ENCODE measurements at places on chromosomes 6 and 20. TPM values are rescaled to one million over a fixed set of nuclear protein-coding genes. Genes with fewer than 3 reads are reported as not detected.

DNA sequence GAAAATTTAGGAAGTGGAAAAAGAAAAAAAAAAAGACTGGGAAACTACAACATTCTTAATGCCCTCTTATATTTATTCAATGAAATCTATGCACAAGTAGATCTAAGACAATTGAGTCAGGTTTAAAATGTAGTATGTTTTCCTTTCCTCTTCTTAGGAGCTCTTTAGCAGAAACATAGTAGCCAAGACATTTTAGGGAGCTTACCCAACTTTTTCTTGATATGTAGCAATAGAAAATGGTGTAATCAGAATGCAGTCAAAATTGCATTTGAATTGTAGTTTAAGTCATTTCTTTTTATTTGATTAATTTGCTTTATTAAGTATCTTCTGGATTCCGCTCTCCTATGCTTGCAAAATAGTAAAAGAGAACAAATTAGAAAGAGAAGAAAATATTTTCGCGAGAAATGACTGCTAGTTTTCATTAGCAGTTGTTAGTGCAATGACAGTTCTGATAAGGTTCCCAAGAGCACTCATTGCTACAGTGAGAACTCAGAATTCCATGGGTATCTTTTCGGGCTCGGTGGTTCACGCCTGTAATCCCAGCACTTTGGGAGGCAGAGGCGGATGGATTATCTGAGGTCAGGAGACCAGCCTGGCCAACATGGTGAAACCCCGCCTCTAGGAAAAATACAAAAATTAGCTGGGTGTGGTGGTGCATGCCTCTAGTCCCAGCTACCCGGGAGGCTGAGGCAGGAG lies 52.2 kb downstream of the JARID2 start:
- H3K27me3 ChIP-seq = 0 out of 2 replicates have a peak, but pooled peaks cover 2% of the 10 kb centered on the region
- peaks cover 33% of the 10 kb centered on the region for H3K4me1 ChIP-seq
- DNase-seq = no peak
- no peak overlapping the region for H3K27ac ChIP-seq
- H3K36me3 ChIP-seq = no peaks in the 10 kb centered on the region
- no peak overlapping the region for H3K4me3 ChIP-seq

DNA sequence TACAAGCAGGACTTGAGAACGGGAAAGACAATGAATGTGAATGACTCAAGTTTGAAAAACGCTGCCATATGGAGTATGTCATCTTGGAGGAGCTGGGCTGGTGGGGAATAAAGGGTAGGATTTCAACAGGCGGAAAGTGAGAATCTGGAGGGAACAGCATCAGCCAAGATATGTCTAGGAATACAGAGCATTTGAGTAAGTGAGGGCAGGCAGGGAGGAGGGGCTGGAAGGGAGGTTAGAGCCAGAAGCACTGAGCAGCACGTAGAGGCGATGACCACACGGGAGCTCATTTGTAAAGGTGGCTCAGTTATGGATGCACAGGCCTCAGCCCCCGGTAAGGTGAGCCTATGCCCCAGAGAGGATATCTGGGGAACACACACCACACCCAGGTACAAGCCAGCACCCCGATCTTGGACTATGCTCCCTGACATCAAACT lies 115.1 kb downstream of the ZMYND8 start:
- peak; percentile 73 for DNase-seq
- no peak overlapping the region for H3K4me3 ChIP-seq
- no peaks in the 10 kb centered on the region for H3K27me3 ChIP-seq

- DNase-seq = no peak
- H3K27me3 ChIP-seq = no peaks in the 10 kb centered on the region
- no peaks in the 10 kb centered on the region for H3K36me3 ChIP-seq
Measured at GRCh38 chr20:20277894-20278335, 90.0 kb upstream of the INSM1 start.

DNA sequence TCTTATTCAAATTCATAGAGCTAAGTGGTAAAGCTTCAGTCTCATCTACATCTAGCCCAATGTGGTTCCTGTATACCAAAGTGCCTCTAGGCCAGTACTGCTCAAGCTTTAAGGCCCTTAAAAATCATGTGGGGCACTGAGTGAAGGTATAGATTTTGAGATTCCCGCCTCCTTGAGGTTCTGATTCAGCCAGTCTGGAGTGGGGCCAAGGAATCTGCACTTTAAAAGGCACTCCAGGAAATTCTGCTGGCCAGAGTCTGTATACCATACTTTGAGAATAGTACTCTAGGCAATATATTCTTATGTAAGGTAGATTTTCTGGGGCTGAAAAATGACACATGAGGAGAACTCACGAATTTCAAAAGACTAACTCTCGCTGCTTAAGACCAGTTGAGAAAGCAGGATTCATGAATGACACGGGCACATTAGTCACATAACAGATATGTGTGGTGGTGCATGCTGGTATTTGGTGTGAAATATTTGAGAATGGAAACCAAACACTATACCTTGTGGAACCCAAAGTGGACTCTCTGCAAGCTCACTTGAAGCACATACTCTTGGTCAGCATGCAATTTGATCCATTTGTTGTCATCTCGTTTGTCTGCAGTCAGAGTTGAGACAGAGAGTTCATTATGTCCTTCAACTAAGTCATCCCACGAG lies 47.6 kb upstream of the SIM1 start:
- DNase-seq = no peak
- H3K27me3 ChIP-seq = no peaks in the 10 kb centered on the region
- peak overlapping the region; percentile 17 for H3K27ac ChIP-seq

DNA sequence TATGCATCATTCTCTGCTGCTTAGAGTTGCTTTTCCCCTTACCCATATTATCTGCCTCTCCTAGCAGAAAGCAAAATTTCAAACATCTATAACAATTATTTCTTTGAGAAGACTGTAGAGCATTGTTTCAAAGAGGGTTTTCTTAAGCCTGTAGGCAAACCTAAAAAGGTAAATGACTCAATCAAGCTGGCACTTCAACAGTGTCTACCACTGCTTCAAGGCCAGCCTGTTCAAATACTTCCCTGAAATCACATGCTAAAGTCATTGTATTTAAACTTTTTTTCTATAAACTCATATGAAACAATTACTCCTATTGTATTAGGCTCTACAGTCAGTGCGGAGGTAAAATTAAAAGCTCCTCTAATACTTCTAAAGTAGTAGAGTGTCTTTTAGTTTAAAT lies 87.1 kb downstream of the OGFRL1 start:
- H3K27ac ChIP-seq = no peak overlapping the region
- no peaks in the 10 kb centered on the region for H3K27me3 ChIP-seq
- H3K4me1 ChIP-seq = no peaks in the 10 kb centered on the region

DNA sequence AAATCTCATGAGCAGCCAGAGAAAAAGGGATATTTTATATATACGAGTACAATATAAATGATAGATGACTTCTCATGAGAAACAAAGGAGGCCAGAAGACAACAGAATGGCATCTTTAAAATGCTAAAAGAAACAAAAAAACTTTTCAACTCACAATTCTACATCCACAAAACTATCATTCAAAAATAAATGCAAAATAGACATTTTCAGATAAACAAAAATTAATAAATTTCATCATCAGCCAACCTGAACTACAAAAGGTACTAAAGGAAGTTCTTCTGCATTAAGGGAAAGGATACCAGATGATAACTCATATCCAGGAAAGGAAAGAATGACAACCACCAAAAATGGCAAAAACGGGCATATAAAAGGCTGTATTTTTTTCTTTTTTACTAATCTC lies 27.9 kb upstream of the ANKRD60 start:
- no peaks in the 10 kb centered on the region for H3K36me3 ChIP-seq
- no peak for DNase-seq
- no peak overlapping the region for H3K4me3 ChIP-seq
- H3K4me1 ChIP-seq = peaks cover 16% of the 10 kb centered on the region

MUC22 gene
- not detected for total RNA-seq

- no peak overlapping the region for H3K4me3 ChIP-seq
- H3K27me3 ChIP-seq = peaks cover 18% of the 10 kb centered on the region
- H3K36me3 ChIP-seq = no peaks in the 10 kb centered on the region
- H3K27ac ChIP-seq = no peak overlapping the region
- no peak for DNase-seq
- no peaks in the 10 kb centered on the region for H3K4me1 ChIP-seq
Measured at GRCh38 chr20:588476-588875, 21.6 kb downstream of the TCF15 start.

- H3K4me1 ChIP-seq = no peaks in the 10 kb centered on the region
- H3K27me3 ChIP-seq = no peaks in the 10 kb centered on the region
- DNase-seq = peak; percentile 18
- no peak overlapping the region for H3K27ac ChIP-seq
- no peak overlapping the region for H3K4me3 ChIP-seq
Measured at GRCh38 chr20:19026121-19026878, 186.1 kb upstream of the SLC24A3 start.

CNR1 gene
- 0.24 TPM for total RNA-seq

GRCh38 chr20:50810842-50811241 lies 16.0 kb downstream of the BCAS4 start:
- DNase-seq = no peak
- H3K36me3 ChIP-seq = no peaks in the 10 kb centered on the region
- H3K27me3 ChIP-seq = no peaks in the 10 kb centered on the region

MAPK13 gene
- total RNA-seq = not detected

LGSN gene
- total RNA-seq = not detected

DNA sequence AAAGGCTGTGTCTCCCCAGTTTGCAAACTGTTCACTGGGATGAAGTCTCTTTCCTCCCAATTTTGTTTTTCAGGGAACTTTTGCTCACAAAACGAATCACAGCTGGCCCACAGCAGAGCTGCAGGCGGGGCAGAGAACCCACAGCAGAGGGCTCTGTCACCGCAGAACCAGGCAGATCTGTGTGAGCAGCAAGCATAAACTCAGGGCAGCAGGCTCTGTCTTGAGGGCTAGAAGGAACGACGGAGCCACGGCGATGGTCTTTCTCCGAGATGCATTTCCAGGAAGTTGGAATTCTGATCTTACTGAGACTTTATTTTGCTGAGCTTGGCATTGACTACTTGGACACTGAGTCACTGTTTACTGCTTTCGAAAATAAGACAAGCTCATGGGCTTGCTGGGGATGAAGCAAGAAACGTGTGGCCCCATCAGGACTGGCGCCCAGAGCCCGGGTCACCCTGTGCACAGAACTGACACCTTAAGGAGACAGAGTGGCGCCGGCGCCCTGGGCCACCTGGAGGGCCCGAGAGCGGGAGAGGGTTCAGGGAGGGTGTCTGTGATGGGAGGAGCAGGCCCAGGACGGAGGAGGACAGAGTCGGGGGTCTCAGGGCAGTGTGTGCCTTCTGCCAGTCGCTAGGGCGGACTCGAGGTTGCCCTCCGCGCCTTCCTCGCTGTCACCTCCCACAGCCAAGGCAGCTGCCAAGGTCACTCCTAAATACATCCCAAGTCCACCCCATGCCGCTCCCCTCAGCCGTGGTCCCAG lies 106.3 kb upstream of the NXT1 start:
- H3K36me3 ChIP-seq = no peaks in the 10 kb centered on the region
- H3K27ac ChIP-seq = peak overlapping the region; percentile 60
- peak; percentile 56 for DNase-seq
- peaks cover 34% of the 10 kb centered on the region for H3K4me1 ChIP-seq
- no peaks in the 10 kb centered on the region for H3K27me3 ChIP-seq

IDH3B gene
- 211 TPM for total RNA-seq

DNA sequence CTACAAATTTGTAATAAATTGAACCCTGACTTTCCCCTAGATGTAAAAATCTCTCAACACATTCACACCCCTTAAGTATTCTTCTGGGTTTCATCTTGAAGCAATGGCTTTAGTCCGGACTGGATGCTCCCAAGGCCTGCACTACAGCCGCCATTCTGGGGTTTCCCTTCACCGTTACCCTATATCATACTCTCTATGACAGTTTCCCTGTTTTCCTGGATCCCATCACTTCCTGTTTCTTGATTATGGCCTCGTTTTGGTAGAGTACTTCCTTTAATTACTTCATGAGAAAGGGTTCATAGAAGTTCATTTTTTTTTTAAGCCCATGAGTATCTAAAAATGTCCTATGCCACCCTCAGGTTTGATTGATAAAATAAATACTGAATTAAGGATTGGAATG lies 11.7 kb downstream of the FIG4 start:
- H3K4me3 ChIP-seq = no peak overlapping the region
- H3K36me3 ChIP-seq = no peaks in the 10 kb centered on the region
- no peak overlapping the region for H3K27ac ChIP-seq
- no peak for DNase-seq
- no peaks in the 10 kb centered on the region for H3K4me1 ChIP-seq

GRCh38 chr6:11613858-11614257 lies 76.3 kb downstream of the TMEM170B start:
- H3K36me3 ChIP-seq = peaks cover 4% of the 10 kb centered on the region
- peak overlapping the region; percentile 99 for H3K27ac ChIP-seq
- peaks cover 66% of the 10 kb centered on the region for H3K4me1 ChIP-seq
- peak; percentile 90 for DNase-seq
- H3K4me3 ChIP-seq = no peak overlapping the region
- H3K27me3 ChIP-seq = no peaks in the 10 kb centered on the region

DNA sequence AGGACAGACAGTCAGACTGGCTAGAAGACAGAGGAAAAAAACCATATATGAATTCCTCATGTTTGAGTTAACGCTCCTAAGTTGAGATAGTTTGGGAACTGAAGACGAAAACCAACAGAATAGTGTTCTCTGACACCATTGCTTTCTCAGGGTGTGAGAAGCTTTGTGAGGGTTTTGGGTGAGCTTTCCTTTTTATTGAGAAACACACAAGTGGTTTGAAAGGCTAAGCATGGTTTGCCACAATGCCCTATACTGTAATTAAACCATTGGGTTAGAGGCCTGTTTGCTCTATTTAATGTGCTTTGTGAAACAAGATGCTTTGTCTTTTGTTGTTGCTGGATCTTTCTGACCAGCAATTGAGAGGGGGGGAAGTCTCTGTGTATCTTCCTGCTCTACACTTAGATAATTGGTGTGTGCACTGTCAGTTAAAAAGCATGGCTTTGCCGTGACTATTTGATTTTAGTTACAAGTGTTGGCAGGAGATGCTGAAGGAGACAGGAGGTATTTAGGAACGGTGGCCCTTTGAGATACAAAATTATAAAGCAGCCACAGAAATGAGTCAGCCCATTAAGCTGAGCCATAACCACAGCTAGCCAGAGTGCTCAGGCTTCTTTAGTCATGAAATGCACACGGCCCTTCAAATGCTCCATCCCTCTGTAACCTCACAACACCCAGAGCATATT lies 273.0 kb upstream of the PREP start:
- peak; percentile 69 for DNase-seq
- H3K4me1 ChIP-seq = peaks cover 19% of the 10 kb centered on the region
- H3K4me3 ChIP-seq = no peak overlapping the region
- no peaks in the 10 kb centered on the region for H3K27me3 ChIP-seq

DNA sequence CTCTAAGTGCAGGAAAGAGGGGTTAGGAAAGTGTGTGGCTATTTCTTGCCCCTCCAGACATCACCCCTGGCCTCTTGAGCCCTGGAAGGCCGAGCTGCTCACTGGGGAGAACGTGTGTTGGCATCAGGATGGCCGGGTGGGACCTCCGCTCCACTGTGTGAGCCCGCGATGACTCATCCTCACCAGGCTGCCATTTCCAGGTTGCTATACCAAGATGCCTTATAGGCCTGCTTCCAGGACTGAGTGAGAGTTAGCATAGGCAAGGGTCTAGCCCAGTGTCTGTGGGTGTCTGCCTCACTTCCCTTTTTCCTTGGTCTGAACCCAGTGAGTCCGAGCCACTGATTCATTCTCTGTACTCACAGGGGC lies 105.0 kb downstream of the MRPL14 start:
- no peak overlapping the region for H3K4me3 ChIP-seq
- H3K36me3 ChIP-seq = no peaks in the 10 kb centered on the region
- no peak for DNase-seq
- no peaks in the 10 kb centered on the region for H3K27me3 ChIP-seq
- peaks cover 10% of the 10 kb centered on the region for H3K4me1 ChIP-seq

TMEM74B gene
- not detected for total RNA-seq
